ENCODE measurements at places on chromosomes 1 and 21. TPM values are rescaled to one million over a fixed set of nuclear protein-coding genes. Genes with fewer than 3 reads are reported as not detected.

The GBP5 gene
- not detected for total RNA-seq

The ITLN2 gene
- total RNA-seq: 4.2 TPM

The CCNL2 gene
- total RNA-seq: 265 TPM

The CHRM3 gene
- total RNA-seq: 3.5 TPM

- no peak for DNase-seq
Measured at GRCh38 chr1:208217781-208218180, 26.4 kb downstream of the PLXNA2 start.

GRCh38 chr1:11414926-11415538, 63.9 kb upstream of the DISP3 start:
- no peak for DNase-seq

GRCh38 chr1:18353992-18354391, 126.7 kb upstream of the KLHDC7A start:
- DNase-seq: no peak

- no peak for DNase-seq
Measured at GRCh38 chr1:109789551-109790180, 25.9 kb upstream of the EPS8L3 start.

DNA sequence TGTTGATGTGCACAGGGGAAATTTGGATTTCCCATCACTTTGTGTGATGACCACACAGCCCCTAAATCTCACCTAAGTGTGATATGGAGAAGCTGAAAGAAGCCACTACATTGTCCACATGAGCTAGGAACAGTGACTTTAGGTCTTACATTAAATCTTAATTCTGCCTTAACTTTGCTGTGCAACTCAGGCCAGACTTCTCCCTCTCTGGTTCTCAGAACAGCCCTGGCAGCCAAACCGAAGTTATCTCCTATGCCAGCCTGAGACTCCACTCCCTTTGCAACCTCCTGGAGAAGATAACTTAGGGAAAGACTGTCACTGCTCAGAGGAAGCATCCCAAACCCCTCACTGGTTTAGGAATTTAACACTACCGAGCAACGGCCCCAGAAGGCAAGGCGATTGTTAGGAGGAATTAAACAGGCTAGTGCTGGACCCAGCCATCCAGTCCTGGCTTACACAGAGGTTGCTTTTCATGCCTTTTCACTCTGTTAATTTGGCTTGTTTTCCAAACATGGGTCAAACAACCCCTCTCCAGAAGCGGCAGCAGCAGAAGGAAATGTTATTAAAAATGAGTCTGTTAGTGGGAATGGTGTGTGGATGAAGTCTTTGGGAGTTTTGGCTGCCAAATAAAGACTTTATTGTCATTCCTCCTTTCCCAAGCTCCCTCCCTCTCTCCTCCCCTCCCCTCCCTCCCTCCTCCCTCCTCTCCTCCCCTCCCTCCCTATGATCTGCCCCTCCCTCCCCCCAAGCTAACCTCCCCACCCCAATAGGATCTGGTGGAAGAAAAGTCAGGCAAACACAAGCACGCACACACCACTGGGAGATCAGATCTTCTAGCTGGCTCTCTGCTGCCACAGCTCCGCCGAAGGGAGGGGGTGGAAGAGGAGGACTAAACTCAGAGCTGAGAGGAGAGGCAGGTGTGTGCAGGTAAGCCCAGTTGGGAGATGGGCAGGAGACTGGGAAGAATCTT, at the start of gene PRELP:
Gene PRELP, plus strand, starts transcription at position 795 of the 970 bp plus-strand sequence. CDS start 7,379 bp downstream, outside the sequence.
- DNase-seq: peak; percentile 85

DNA sequence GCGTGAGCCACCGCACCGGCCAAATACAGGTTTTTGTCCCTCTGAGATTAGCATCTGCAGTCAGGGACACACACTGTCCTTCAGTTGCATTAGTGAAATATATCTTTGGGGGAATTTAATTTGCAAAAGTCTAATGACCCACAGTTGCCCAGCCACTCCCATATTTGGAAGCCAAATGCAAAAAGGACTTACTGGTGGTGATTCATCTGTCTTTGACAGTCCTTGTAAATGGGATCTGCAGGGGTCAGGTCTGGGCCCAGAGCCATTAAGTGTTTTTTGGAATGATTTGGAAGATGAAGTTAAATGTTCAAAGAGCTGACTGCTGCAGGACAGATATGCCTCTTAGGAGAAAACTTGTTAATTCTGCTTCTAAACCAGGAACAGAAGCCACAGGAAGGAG, 44.6 kb upstream of the DNASE2B start:
- no peak for DNase-seq

- no peak for DNase-seq
Measured at GRCh38 chr1:34398916-34399275, 222.2 kb downstream of the C1orf94 start.
